ENCODE measurements at places on chromosomes 1 and 21. TPM values are rescaled to one million over a fixed set of nuclear protein-coding genes. Genes with fewer than 3 reads are reported as not detected.

NOS1AP gene
- not detected for total RNA-seq

CLCA4 gene
- not detected for total RNA-seq

CD1B gene
- not detected for total RNA-seq

MAP1LC3C gene
- total RNA-seq, result 1.9 TPM

AUNIP gene
- total RNA-seq, result 0.58 TPM

SPATA17 gene
- total RNA-seq, result 5.0 TPM

REN gene
- not detected for total RNA-seq
